ENCODE measurements at places on chromosomes 16 and 17.

DNA sequence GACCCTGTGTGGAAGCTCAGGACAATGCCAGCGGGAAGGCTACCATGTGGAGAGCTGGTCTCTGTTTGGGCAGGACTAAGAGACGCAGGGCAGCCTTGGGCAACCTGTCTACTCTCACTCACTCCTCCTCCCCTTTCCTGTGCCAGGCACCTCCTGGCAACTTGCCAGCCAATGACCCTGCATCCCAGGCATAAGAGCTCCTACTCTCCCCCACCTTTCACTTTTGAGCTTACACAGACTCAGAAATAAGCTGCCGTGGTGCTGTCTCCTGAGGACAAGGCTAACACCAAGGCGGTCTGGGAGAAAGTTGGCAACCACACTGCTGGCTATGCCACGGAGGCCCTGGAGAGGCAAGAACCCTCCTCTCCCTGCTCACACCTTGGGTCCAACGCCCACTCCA, 2.6 kb downstream of the HBM start:
- no peak for DNase-seq

DNA sequence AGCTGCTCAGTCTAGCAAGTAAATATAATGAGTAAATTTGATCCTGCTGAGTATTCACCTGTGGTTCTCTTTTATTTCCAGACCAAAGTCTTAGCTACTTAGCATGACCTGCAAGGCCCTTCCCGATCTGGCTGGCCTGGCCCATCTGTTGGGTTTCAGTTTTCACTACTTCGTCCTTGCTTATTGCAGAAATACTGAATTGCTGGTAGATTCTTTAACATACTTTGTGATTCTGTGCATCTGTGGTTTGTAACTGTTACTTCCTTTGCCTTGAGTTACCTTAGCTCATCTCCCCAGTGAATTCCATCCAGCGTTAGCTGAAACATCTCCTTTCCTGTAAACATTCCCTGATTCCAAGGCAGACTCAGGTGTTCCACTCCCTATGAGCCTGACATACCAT, 131.1 kb downstream of the PHKB start:
- DNase-seq = no peak

GRCh38 chr17:79461041-79461440, 149.8 kb downstream of the RBFOX3 start:
- DNase-seq = peak; percentile 58

DNA sequence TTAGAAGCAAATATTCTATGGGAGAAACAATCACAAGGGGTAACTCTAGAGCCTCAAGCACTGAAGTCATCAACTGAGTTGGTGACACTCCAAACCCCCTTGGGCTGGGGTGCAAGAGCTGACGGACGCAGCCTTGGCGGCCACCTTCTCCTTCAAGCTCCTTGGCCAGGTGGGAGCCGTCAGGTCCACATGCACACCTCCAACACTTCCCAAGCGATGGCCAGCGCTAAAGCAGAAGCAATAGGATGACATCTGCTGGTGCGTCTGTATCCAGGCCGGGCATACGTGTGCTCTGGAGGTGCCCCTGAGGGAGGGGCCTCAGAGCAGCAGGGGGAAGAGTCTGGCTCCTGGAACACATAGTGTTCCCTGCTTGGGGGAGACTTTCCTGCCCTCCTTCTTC, 12.2 kb upstream of the FOXJ1 start:
- no peak for DNase-seq

- no peak for DNase-seq
Measured at GRCh38 chr17:51611585-51611984, 351.2 kb downstream of the UTP18 start.

- no peak for DNase-seq
Measured at GRCh38 chr16:14539631-14540030, 90.4 kb downstream of the PARN start.

DNA sequence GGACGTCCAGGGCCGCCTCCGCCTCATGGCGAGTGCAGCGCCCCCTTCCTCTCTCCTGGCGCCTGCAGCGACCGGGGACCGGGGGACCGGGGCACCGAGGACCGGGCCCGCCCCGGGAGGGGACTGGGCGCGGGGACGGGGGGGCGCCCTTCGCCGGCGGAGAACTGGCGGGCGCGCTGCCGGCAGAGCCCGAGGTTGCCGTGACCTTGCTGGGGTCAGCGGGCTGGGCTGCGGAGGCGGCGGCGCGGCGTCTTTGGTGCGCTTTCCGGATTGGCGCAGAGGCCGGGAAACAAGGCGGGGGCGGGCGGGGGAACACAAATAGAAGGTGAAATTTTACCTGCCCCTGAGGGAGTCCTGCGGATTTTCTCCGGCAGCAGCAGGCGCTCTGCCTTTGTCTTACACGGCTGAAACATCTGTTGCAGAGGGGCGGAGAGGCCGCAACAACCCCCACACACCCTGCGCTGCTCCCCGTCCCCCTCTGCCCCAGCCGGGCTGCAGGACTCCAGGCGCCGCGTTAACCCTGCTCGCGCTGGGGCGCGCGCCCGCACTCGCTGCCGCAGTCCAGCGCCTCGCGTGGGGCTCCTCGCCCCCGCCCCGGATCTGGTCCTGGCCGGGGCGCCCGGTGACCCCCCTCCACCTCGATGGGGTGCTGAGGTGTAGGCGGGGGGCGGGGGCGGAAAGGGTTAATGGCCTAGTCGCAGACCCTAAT, 53.5 kb downstream of the SREBF1 start:
- no peak for DNase-seq

- no peak for DNase-seq
Measured at GRCh38 chr17:27816946-27817345, 16.6 kb upstream of the NOS2 start.

DNA sequence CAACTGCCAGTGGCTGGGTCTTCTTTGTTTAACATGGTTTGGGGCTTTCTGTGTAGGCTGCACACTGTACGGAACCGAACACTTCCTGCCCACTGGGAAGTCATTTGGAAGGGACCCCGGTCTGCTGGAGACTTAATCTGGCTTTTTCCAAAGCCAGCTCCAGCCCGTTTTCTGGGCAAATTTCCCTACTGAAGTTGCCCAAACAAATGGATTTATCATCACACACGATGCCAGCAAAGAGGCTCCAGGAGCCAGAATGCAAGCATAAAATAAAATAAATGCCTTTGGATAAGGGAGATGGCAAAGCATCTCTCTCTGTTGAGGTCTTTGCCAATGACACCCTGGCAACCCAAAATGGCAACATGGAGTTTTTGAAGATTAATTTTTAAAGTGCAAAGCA, 259.9 kb upstream of the IRX3 start:
- no peak for DNase-seq

DNA sequence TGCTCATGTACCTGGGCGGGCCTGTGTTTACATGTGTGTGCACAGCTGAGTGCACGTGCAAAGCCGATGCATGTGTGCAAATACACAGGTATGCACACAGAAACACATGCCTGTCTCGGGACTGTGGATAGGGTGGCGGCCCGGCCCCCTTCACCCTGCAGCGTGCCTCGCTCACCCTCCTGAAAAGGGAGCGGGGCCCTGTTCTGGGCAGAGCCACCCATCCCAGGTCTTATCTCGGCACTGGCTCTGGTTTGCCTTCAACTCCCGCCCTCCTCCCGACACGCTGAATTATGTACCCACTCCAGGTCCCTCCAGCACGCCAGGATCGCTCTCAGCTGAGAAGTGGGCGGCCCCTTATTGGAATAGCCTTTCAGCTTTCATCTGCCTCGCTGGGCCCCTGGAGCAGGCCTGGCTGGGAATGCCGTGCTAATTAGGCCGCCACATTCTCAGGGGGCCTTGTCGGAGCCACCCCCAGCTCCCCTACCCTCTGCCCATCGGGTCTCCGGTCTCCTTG, 77.8 kb downstream of the RTN4RL1 start:
- no peak for DNase-seq

- no peak for DNase-seq
Measured at GRCh38 chr16:54142787-54143186, 143.8 kb downstream of the IRX3 start.

- DNase-seq = peak; percentile 58
Measured at GRCh38 chr16:68902003-68902968, 59.0 kb downstream of the TANGO6 start.

DNA sequence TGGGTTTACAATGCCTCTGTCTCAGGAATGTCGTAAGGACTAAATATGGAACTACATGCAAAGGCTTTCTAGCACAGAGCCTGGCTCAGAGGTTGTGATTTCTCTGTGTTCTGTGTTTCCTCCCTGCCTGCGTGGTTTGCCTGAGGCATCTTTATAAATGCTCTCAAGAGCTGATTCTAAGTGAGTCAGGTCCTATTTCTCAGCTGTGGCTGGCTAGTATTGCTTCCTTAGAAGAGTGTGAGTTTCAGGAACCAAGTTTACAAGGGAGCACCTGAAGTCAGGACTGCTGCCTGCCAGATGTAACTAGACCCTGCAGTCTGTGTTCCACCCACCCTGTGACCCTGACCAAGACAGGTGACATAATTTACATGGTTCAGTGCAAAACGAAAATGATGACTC, 8.0 kb upstream of the CCL1 start:
- DNase-seq = no peak

DNA sequence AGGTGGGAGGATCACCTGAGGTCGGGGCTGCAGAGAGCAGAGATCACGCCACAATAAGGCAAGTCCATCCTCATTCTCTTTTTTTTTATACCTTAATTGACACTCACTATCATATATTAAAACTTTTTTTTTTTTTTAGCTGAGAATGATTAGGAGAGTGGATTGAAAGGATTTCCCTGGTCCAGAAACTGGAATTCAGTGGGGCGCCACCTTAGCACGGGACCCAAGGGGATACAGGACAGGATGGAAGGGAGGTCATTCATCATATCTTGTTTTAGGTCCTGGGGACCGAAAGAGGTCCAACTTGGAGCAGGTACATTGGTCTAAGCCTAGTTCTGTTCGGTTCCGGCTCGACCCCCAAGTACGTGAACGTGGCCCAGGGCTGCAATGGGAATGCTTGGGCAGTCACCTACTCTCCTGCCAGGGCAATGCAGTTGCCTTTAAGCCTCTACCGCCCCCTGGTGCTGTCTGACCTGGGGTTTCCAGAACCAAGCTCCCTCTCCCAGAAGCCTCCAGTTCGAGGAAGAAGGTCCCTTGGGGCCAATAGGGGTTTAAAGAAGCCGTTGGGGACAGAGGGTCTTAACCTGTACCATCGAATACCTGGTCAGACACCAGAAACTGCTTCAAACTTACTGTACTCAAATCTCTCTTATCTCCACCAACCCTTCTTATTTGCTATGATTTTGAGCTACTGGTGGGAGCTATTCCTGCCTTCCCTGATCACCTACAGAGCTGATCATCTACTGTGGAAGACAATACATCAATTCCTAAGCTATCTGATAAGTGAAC, 19.9 kb upstream of the GPATCH8 start:
- peak; percentile 84 for DNase-seq

DNA sequence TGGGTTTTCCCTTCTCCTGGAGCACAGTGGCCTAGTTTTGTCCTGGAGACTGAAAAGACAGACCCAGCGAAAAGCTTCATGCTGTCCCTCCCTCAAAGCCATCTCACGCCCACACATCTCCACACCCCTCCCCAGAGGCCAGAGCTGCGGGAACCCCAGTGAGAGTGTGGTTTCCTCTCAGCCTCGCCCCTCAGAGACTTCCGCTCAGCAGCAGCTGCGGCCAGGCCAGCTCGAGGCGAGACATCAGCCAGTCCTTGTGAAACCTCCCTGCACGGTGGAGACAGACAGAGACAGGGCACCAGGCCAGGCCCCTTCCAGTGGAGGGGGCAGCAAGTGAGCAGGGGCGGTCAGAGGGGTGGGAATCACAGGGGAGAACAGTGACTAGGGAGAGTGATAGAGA, 77.0 kb upstream of the TNRC6C start:
- no peak for DNase-seq

DNA sequence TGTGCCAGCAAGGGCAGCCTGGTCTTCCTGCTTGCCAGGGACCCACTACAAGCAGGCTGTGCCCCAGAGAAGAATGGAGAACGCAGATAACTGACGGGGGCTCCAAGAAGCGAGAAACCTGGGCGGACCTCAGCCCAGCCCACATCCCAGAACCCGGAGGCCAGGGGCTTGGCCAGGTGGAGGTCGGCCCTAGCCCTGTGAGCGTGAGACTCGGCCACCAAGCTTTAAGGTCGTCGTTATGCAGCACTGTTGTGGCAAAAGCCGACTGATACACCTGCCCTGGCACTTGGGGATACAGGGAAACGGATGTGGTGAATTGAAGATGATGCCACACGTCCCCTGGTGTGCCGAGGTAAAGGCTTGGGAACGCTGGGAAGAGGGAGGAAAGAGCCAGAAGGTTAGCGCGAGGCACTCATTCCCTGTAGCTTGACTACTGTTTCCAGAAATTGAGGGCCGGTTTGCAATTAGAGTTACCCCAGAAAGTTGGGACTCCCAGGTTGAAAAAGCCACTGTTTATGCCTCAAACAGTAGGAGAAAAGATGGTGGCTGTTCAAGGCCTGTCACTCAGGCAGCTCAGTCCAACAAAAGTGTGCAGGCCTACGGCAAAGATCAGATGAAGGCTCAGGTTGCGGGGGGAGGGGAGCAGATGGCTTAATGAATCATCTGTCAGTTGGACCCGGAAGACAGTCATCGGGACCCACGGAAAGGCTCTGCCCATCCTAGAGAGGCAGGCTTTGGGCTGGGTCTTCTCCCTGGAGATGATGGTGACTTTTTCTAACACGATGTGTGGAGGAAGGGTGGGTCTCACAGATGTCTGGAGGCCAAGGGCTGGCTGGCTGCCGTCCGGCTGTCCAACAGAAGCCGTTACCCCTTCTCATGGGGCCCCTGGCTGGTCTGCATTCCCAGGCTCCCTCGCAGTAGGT, 45.6 kb upstream of the BAHCC1 start:
- no peak for DNase-seq

- peak; percentile 65 for DNase-seq
Measured at GRCh38 chr16:30985401-30986128, 558 bp downstream of the HSD3B7 start.

- no peak for DNase-seq
Measured at GRCh38 chr16:77745972-77746371, 23.7 kb downstream of the NUDT7 start.

DNA sequence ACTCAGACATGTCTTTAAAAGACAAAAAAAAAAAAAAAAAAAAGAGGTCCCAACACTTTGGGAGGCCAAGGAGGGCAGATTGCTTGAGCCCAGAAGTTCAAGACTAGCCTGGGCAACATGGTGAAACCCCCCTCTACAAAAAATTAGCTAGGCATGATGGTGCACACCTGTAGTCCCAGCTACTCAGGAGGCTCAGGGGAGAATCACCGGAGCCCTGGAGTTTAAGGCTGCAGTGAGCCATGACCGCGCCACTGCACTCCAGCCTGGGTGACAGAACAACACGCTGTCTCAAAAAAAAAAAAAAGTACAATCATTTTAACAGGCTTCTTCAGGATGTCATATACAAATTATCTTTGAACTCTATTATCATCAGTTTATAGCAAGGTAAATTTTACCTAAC, 22.0 kb downstream of the C16orf87 start:
- no peak for DNase-seq

- no peak for DNase-seq
Measured at GRCh38 chr16:87784812-87785211, 19.0 kb upstream of the KLHDC4 start.
